ENCODE measurements at places on chromosomes 2 and 18.

DNA sequence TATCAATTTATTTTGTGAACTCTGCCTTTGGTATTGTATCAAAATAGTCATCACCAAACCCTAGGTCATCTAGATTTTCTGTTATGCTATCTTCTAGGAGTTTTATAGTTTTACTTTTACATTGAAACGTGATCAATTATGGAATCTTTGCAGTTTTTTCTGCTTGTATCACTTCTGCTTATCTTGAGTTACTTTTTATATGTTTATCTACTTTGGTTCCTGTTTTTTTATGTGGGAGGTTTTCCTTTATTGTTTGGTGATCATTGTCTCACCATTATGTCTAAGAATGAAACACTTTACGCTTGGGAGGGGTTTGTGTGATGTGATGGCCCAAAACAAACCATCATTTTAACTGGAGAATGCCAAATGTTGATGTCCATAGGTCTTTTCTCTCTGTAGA is 261.2 kb downstream of the SPAG16 start:
- DNase-seq, result no peak

- DNase-seq, result no peak
Measured at GRCh38 chr2:3462493-3463104, 56.7 kb downstream of the ADI1 start.

DNA sequence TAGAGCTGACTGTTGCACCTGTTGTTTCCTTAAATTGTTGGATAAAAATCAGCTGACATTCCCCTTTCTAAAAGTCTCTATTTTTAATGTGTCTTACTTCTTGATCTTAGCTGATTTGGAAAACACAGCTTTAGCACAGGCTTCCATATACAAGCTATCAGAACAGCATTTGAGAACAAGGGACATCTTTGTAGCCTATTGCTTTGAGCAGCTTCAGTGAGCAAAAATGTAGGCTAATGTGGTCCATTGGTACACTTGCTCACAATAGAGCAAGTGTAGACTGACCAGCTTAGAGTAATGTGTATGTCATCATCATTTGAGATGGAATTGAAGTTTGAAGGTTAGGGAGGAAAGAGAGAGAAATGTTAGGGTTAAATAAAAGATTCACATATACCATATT is 7.0 kb downstream of the INPP1 start:
- no peak for DNase-seq

DNA sequence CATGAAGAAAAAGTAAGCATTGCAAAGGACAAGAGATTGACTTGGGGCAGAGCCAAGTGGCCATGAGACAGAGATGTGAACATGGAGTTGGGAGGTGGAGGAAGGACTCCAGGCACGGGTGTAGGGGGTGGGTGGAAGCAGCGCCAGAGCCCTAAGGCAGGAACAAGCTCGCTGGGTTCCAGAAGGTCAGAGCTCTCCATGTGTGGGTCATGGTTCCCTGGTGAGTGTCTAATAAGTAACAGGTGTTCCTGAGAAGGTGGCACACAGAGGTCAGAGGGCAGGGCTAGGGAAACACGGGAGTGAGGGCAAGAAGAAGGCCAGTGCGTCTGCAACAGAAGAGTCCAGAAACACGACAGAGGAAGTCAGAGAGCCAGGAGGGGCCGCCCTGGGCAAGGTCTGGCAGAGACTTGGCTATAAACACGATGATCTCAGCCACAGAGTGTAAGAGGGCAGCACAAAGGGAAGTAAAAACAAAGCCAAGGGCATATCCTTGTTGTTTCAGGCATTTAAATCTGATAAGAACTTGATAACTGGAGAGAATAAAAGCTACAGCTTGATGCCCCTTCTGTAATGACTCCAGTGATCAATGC is 260.8 kb downstream of the TGIF1 start:
- peak; percentile 75 for DNase-seq

DNA sequence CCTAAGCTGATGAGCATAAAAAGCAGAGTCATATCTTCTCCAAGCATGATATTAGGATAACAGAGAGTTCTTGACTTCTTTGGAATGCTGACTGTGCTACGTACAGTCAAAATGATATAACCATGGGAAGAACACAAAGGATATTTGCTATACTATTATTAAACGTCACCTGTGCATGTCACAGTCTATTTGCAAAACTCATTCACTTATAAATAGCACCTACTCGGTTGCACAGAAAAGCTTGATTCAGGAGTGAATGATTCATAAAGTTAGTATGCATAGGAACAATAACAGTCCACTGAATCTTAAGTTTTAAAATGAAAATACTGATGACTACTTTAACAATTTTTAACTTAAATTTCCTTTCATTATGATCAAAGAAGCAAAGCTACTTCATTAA is 83.3 kb downstream of the SP3 start:
- DNase-seq, result no peak

DNA sequence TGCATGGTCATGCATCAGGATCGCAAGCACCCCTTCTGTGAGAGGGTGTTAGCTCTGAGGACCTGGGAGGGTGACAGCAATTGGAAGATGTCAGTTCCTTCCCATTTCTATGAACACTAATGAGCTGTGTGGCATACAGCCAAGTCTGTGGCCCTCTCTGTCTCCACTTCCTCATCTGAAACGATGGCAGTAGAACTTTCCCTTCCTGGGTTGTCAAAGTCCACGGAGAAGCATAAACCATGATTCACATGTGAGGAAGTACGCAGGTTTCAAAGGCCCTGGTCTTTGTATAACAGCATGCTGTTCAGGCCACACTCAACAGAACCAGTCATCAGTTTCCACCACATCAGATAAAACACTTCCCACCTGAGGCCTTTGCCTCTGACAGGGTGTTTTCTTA is 167.4 kb upstream of the RAB6C start:
- DNase-seq, result no peak

GRCh38 chr2:224029876-224030275 is 9.2 kb downstream of the SERPINE2 start:
- DNase-seq, result no peak

DNA sequence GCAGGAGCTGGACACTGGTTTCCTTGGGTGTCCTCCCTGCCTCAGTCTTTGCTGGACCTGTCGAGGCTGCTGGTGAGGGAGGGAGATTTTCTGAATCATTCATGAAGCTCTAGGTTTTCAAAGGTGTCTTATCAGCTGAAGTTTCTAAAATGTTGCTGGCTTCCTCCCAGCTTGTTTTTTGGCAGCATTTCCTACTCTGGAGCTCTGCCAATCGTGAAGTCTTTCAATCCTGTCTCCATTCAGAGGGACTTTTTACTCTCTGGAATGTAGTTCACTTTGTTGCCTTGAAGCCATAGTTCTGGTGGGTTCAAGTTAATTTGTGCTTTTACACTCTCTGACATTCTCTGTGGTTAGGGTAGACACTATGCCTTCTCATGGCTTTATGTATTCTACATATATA is 23.9 kb downstream of the SNTG2 start:
- peak; percentile 10 for DNase-seq

DNA sequence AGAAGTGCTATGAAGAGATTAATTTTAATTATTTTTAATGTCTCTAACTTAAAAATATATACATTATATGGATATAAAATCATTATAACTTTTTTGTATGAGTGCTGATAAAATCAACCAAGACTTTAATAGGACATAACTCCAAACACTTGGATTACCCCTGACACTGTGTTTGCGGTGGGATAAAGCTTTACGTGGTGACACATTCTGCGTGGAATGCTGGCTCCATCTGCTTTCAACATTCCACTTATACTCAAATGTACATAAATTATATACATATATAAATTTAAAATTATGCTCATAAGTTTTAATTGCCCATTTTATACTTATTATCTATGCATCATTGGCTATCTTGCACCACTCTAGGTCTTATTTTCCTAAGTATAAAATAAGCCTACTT is 30.5 kb downstream of the LINC00305 start:
- no peak for DNase-seq

DNA sequence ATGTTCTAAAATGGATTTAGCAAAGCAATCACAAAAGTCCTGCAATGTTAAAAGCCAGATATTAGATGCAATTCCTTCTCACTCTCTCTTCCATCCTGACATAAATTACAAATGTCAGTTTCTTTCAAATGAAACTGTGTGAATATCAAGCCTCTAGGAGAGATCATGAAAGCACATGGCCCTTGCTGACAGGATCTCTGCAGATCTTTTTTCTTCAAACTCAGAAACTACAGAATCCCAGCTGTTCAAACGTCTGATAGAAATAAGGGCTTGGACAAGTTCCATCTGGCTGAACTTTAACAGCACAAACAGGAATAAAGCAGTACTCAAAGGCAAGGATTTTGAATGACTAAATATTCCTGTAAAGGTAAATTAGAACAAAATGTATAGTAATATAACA is 47.6 kb downstream of the PDE1A start:
- no peak for DNase-seq

DNA sequence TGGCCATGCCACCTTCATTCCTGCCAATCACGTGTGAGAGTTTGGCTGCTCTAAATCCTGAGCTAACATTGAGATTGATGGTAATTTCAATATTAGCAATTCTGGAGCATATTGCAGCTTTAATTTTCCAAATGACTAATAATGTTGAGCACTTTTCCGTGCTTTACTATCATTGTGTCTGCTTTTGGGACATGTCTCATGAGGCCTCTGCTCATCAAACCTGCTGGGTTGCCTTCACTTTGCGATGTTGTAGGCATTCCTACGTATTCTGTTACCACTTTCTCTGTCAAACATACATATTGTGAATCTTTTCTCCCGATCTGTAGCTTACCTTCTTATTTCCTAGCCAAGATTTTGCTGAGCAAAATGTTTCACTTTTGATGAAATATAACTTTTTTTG is 466.6 kb downstream of the GALR1 start:
- no peak for DNase-seq

DNA sequence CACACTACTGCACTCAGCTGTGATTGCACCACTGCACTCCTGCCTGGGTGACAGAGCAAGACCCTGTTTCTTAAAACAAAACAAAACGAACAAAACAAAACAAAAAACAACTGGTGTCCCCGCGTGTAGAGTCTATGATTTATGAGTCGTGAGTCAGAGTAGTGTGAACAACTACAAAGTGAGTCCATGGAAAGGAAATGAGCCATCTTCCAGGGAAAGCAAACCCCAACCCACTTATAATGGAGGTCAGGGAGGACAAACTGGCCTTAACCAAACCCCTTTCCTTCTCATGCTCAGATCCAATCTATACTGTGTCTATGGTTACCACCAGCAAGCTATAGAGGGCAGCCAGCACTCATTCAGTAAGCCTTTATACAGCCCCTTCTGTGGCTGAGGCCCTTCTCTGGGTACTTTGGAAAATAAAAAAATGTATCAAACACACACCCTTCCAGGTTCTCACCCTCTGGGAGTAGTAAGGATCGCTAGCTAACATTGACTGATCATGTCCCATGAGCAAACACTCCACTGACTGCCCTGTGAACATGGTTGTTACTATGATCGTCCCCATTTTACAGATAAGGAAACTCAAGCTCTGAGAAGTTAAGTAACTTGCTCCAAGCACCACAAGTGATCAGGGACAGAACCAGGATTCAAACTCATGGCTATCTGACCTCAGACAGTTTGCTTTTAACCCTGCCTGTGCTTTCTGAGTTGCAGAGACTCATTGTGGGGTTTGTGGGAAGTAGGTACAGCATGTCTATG is 24.7 kb upstream of the COLEC12 start:
- no peak for DNase-seq

- DNase-seq, result no peak
Measured at GRCh38 chr2:206031162-206031784, 54.7 kb downstream of the INO80D start.

GRCh38 chr18:9095297-9096006 is 7.0 kb upstream of the NDUFV2 start:
- no peak for DNase-seq

GRCh38 chr2:224308272-224308911 is 93.5 kb downstream of the FAM124B start:
- no peak for DNase-seq

DNA sequence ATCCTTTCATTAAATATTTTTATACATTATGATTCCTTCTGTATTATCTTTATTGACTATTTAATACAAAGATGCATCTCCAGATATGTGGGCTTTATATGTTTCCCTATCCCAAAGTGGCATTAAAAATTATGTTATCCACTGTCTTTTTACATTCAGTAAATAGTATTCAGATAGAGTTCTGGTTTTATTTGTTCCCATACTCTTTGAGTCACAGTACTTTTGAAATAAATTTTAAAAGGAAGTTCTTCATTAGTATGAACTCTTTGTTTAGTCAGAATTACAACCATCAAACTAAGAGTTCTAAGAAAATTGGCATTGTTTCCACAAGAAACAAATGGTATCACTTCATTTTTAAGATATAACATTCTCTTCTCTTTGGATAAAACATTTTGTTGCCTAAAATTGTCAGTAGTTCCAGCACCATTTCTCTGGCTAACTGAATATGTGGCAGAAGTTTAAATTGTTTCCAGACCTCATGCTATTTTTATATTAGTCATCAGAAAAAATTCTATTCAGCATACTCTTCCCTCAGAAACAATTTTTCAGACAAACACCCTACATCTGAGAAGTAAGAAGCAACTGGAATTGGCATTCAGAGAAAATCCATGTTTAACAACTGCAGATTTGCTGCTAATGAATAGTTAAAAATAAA is 88.5 kb upstream of the COL5A2 start:
- no peak for DNase-seq

GRCh38 chr2:102342888-102343287 is 12.7 kb upstream of the IL18R1 start:
- DNase-seq, result peak; percentile 48

DNA sequence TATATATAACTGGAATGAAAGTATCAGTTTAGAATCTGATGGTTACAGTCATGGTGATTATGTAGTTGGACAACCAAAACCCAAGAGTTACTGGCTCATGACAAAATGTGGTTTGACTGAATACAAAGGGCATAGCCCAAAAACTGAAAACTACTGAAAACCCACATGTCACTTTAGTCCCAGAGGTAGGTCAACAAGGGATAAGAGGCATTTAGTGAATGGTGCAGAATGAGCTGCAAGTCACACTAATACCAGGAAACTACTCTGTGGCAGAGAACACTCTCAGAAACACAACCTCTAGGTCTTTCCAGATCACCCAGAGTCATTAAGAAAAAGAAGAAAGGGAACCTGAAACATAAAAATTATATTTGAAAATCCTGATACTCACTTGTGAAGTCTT is 154.5 kb downstream of the AGPS start:
- DNase-seq, result no peak
